ENCODE measurements at places on chromosomes 1 and 21. TPM values are rescaled to one million over a fixed set of nuclear protein-coding genes. Genes with fewer than 3 reads are reported as not detected.

DNA sequence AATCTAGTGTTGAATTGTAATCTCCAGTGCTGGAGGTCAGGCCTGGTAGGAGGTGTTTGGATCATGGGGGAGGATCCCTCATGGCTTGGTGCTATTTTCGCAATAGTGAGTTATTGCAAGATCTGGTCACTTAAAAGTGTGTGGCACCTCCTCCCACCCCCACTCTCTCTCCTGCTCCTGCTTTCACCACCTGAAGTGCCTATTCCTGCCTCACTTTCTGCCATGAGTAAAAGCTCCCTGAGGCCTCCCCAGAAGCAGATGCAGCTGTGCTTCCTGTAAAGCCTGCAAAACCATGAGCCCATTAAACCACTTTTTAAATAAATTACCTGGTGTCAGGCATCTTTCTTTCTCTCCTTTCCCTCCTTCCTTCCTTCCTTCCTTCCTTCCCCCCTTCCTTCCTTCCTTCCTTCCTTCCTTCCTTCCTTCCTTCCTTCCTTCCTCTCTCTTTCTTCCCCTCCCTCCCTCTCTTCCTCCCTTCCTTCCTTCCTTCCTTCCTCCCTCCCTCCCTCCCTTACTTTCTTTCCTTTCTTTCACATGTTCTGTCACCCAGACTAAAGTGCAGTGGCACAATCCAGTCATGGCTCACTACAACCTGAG lies 172.4 kb downstream of the C1orf21 start:
- DNase-seq, result no peak

The LRRIQ3 gene
- total RNA-seq, result 0.36 TPM

DNA sequence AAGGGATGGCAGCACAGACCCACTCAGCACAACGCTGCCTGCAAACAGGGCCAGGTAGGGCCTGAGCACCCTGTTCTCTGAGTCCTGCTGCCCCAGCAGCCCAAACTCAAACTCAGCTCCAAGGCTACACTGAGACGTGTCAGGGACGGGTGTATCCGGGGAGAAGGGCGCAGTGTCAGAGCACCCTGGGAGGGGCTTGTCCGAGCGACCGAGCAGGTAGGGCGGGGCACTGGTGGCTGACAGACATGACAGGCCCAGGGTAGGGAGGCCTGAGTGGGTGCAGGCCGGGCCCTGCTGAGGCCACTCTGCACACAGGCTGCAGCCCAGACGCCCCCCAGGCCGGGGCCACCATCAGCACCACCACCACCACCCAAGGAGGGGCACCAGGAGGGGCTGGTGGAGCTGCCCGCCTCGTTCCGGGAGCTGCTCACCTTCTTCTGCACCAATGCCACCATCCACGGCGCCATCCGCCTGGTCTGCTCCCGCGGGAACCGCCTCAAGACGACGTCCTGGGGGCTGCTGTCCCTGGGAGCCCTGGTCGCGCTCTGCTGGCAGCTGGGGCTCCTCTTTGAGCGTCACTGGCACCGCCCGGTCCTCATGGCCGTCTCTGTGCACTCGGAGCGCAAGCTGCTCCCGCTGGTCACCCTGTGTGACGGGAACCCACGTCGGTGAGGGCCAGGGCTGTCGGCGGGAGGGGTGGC lies 5.5 kb downstream of the SCNN1D start:
- no peak for DNase-seq

DNA sequence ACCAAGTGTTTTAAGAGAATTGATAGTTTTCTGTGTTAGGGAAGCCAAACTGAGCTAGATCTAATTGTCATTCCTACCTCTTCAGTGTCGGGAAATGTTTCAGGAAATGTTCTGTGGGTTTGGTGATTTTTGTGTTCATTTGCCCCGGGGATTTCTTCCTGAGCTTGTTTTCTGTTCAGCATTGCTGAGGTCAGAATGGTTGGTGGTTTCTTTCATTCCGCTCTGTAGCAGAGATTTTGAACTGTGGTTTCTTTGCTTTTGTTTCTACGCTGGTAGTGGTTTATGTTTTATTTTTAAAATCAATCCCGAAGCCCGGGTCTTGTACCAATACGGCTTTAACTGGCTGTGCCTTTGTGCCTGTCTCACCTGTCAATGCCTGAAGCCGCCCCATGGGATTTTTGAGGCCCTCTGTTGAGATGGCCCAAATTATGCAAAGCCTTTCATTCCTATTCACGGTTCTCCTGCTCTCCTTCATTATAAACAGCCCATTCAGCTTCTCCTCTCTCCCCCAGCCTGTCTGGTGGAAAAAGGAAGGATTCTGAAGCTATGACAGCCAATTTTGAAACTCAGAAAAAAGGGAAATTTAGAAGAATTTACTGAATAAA lies 417.2 kb upstream of the KAZN start:
- DNase-seq, result no peak

GRCh38 chr1:214414691-214415090 lies 133.7 kb downstream of the SMYD2 start:
- no peak for DNase-seq

DNA sequence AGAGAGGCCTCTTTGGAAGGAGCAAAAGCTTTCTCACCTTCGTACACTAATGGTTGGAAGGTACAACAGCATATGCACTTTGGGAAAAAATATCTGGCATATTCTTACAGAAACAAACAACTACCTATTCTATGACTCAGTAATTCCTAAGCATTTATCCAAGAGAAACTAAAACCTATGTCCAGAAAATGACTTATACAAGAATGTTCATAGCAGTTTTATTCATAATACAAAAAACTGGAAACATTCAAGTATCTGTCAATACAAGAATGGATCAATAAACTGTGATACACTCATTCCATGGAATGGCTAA lies 8.2 kb downstream of the NBPF1 start:
- DNase-seq, result no peak

All from aorta (tissue), 5 donors.